ENCODE measurements at places on chromosomes 16 and 17.

DNA sequence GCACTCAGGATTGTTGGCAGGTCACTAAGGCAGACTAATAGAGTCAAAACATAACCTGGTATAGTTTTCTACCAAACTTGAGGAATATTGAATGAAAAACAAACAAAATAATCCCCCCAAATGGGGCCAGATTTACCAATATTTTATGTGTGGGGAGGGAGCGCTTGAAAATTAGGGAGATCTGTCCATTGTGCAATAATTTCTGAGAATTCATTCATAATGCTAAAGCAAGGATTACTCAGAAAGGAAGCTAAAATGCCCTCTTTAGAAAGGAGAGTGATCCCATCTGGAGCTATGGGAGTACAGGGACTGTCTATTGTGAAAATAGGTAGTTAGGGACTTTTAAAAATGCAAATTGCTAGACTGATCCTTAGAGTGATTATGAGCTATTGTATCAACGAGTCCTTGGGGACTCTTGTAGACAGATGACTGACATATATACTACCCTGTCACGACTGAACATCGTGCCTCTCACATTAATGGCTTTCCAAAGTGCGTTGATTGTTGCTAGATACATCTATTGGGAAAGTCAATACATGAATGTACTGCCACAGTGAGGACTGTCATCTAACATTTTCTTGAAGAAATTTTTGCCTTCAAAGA, 193.6 kb downstream of the AATF start:
- DNase-seq = no peak

DNA sequence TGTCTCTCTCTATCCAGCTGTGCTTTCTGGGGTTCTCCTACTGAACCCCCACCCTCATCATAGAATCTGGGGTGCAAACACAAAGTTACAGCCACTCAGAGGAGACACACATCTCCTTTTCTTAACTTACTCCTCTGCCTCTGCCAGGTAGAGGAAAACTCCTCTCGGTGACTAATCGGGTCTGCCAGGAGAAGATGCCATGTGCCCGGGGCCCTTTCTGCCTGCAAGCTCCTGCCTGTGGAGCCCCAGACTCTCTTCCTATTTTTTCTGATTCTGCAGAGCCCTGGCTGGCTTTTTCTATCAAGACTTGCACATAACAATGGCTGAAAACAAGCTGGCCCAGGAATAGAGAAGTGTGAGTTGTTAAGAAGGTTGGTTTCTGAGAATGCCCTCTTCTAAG, 10.4 kb downstream of the SLC6A4 start:
- no peak for DNase-seq

- no peak for DNase-seq
Measured at GRCh38 chr17:19487024-19487600, 46.5 kb upstream of the SLC47A1 start.

- DNase-seq = no peak
Measured at GRCh38 chr17:17880577-17881196, 43.9 kb upstream of the SREBF1 start.

GRCh38 chr16:64311241-64311640, 810.6 kb downstream of the CDH11 start:
- DNase-seq = no peak

Data from RWPE2 (cell line).